ENCODE measurements at places on chromosomes 16 and 17. TPM values are rescaled to one million over a fixed set of nuclear protein-coding genes. Genes with fewer than 3 reads are reported as not detected.

RAMP2 gene
- 2.1 TPM for total RNA-seq

TEKT1 gene
- total RNA-seq: not detected

ABCA8 gene
- total RNA-seq: 45.5 TPM

OTOP3 gene
- total RNA-seq: not detected

KLHL10 gene
- total RNA-seq: not detected

LITAFD gene
- not detected for total RNA-seq

HS3ST3A1 gene
- not detected for total RNA-seq

ABCA3 gene
- total RNA-seq: 26.2 TPM

NGFR gene
- 0.07 TPM for total RNA-seq

SMIM36 gene
- not detected for total RNA-seq

KCNJ2 gene
- total RNA-seq: 33.3 TPM

BEAN1 gene
- total RNA-seq: 0.26 TPM

OTOA gene
- not detected for total RNA-seq

- DNase-seq: no peak
Measured at GRCh38 chr16:47204736-47205504, 61.2 kb upstream of the NETO2 start.

DNA sequence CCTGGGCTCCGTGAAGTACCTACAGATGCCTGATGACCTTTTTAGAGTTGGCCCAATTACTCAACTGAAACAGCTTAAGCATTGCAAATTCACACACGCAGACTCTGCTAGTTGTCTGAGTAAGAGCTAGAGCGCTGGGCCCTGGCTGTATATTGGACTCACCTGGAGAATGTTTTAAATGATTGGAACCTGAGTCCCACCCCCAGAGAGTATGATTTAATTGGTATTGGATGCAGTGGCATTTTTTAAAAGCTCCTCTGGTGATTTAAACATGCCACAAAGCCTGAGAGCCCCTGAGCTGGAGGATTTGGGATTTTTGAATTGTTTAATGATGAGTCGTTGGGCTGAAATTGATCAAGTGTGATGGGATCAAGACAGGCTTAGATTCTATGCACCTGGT lies 143.9 kb upstream of the SDK2 start:
- DNase-seq: no peak

- no peak for DNase-seq
Measured at GRCh38 chr17:34246446-34246845, 8.6 kb upstream of the CCL2 start.

DNA sequence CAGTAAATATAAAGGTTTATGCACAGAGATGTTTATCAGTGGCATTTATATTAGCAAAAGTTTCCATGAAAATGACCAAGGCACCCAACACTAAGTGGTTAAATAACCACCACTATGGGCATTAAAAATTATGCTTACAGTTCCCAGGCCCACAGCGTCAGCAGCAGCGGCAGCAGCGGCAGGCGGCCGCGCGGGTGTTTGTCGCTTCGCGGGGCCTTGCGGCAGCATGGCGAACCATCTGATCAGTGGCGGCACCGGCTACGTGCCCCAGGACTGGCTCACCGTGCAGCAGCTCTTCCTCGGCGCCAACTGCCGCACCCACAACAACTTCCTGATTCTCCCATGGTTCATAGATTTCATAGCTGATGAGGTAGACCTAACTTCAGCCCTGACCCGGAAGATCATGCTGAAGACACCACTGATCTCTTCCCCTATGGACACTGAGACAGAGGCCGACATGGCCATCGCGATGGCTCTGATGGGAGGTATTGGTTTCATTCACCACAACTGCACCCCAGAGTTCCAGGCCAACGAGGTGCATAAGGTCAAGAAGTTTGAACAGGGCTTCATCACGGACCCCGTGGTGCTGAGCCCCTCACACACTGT lies 71.0 kb downstream of the GRIN2A start:
- no peak for DNase-seq

DNA sequence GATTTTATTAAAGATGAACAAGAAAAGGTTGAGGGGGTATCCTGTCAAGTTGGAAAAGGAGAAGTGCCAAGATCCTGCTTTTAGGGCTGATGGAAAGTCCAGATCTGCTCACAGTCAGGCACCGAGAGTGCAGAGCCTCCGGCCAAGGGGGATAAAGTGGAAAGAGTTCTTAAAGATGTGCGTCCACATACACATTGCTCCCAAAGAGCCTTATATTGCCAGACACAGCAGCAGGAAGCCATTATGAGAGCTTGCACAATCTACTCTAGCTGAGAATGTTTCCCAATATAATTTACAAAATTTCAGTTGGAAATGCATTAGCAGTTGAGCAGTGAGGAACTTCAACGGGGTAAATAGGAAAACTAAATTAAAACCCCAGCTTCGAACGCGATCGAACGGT lies 95.6 kb downstream of the SALL1 start:
- DNase-seq: no peak

DNA sequence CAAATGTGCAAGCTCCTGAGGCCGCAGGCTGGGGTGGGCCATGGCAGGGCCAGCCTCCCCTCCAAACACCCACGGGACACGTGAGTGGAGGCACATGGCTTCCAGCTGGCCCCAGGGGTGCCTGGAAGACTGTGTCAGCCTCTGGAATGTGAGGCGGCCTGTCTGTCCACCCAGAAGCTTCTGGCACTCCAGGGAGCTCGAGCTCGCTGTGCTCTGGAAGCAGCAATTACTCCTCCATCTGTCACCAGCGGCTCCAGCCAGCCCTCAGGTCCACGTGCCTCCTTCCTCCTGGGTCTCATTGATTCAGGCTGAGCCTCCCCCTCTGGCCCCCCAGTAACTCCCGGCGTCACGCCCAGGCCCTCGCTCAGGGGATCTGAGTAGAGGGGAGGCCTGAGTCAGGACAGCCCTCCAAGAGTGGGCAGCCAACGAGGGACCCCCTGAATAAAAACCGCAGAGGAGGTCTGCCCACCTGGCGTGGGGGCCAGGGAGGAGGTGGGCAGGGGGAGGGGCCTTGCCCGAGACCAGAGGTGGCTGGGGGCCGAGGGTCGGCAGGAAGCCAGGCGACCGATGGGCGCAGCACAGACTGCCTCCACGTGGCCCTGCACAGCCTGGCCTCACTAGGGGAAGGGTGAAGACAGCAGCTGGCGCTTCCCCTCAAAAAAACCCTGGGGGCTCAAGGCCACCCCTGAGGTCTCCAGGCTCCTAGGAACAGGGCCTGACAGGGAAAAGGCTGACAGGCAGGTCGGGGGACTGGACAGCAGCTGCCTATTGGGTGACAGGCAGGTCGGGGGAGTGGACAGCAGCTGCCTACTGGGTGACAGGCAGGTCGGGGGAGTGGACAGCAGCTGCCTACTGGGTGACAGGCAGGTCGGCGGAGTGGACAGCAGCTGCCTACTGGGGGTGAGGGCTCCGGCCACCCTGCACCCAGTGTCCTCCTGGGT lies 11.9 kb downstream of the PIEZO1 start:
- no peak for DNase-seq

DNA sequence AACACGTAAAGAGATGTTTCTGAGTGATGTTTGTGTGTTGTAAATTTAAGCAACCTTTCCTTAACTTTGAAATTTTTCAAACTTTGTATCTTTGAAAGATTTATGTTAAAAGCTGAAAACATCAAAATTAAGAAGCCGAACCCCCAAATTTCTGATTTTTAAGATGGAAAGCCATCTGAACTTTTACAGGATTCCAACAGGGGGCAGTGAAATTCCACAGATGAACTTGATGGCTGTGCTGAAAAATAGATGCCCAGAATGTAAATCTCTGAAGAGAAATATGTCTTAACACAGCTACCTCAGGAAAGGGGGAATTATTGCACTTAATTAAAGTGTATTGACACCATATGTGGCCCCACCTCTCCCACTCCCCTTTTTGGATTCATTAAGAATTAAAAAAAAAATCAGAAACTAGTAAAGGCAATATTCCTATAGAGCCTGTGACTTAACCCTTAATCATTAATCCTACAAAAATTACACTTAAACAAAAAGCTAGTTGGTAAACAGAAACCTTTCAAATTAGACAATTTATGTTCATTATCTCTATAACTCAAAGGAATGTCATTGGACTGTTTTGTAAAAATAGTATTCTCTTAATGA lies 597.9 kb downstream of the KCNJ2 start:
- DNase-seq: no peak

- DNase-seq: no peak
Measured at GRCh38 chr16:59707436-59708226, 973.5 kb upstream of the GOT2 start.

DNA sequence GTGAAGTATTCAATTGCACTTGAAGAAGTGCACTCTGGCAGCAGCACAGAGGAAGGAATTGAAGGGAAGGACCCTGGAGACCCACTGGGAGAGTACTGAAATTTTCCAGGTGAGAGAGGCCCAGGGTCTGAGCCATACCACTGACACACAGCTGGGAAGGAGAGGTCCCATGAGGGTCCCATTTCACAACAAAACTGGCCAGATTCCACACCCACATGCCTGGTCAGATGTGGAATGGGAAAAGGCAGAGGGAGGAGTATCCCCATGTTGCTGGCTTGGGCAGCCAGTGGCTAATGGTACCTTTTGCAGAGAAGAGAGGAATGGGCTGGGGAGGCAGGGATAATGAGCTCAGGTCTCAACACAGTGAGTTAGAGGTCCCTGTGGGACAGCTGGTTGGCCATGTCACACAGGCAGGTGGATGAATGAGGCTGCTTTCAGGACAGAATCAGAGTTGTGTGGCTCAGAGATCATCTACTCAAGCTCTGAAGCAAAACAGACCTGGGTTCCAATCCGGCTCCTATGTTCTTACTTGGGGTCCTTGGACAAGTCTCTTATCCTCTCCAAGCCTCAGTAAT lies 26.2 kb upstream of the NGFR start:
- no peak for DNase-seq

- DNase-seq: no peak
Measured at GRCh38 chr17:969811-970355, 9.7 kb downstream of the NXN start.

- no peak for DNase-seq
Measured at GRCh38 chr16:29943846-29944799, 17.8 kb upstream of the TMEM219 start.

- no peak for DNase-seq
Measured at GRCh38 chr17:69637446-69638156, 223.1 kb downstream of the MAP2K6 start.

DNA sequence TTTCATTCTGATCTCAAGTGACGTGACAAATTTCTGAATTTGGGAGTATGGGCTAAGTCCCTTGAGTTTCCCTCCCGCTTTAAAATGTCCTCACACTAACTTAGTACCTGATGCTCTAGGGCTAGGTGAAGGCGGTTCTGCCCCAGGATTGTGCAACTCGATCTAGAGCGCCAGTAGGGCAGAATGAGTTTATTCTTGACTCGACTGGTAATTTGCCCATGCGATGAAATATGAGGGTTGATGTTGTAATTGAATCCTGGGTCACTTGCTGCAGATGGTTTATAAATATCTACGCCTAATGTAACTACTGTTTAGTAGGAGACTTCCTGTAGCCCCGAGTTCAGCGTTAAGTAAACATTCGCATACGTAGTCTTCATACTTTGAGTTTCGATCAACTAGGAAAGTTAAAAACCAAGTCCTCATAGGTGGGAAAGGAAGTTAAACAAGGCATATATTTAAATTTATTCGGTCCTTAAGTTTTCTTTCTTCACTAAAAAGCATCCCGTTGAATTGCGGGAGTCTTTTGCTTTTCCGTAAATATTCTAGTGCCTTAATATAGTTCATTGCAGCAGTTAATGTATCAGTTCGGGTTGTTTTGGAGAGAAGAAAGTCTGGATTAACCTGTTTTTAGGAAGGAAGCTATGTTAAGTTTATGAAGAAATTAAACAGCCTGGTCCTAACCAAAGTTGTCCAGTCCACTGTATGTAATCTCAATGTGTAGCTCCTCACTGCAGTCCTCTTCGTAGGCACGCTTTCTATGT lies 1.6 kb downstream of the CTCF start:
- DNase-seq: no peak

DNA sequence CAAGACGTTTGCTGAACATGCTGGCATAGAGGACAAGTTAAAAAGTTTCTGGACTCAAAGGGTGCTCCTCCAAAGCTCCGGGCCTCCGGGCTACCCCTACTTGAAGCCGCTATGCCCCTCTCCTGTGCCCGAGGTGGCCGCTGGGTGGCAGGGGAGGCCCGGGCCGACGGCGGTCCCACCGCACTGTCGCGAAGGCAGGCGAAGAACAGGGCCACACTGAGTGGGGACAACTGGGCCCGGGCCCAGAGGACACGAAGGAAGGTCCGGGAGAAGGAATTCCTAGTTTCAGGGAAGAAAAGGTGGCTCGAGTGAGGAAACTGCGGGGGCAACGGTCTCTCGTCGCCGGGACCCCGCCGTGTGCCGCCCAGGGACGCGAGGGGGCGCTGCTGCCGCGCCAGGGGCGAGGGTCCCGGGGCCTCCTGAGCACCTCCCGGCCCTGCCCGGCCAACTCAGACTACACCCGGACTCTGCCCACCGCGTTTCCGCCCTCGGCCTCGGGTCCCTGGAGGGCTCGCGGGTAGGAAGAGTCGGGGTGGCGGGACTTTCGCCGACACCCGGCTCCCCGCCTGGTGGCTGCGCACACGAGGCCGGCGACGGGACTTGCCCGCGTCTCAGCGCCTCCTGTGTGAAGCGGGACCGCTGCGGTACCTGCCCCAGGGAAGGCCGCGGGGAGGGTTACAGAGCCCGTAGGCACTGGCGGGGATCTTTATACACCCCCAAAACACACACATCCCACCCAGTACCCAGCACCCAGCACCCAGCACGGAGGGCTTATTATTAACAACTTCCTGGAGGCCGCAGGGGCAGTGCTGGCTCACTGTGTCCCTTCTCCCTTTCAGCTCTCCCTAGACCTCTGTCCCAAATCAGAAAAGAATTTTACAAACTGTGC lies 772 bp upstream of the CHCT1 start:
- peak; percentile 11 for DNase-seq

DNA sequence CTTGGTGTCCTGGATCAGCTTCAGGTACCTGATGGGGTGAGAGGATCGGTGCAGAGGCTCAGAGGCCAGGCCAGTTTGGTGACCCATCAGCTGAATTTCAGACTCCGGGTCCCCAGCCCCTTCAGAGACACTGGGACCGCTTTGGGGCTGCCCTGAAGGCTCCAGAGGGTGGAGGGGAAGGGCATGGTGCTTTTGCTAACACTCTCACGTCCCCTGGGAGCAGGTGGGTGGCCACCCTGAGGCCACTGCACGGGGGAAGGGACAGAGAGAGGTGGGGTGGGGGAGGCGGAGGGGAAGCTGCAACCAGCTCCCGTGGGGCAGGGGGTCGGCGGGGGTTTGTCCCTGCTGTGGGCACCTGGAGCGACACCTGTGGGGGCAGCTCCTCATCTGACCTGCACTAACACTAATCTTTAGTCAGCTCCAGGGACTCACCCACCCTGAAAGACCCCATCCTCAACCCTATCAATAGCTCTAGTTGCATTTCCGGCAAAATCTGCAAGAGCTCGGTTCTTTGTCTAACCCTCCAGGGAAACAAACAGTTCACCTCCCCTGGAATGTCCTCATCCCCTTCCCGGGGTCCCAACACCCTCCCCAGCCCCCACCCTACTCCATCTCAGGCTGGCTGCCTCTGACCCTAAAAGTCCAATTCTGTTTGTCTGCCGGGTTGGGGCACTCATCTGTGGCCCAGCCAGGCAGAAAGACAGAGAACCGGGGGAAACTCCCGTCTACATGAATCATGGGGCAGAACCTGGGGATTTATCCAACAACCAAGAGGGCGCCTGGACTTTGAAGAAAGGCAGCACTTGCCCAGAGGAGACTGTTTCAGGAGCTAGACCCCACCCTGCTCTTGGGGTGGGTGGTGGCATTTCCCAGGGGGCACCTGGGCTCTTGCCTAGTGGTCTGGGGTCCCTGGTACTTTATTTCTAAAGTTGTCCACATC lies 91.9 kb upstream of the CBX4 start:
- DNase-seq: no peak

- DNase-seq: no peak
Measured at GRCh38 chr17:2084036-2084765, 29.3 kb downstream of the HIC1 start.
